ENCODE measurements at places on chromosomes 3 and 15.

DNA sequence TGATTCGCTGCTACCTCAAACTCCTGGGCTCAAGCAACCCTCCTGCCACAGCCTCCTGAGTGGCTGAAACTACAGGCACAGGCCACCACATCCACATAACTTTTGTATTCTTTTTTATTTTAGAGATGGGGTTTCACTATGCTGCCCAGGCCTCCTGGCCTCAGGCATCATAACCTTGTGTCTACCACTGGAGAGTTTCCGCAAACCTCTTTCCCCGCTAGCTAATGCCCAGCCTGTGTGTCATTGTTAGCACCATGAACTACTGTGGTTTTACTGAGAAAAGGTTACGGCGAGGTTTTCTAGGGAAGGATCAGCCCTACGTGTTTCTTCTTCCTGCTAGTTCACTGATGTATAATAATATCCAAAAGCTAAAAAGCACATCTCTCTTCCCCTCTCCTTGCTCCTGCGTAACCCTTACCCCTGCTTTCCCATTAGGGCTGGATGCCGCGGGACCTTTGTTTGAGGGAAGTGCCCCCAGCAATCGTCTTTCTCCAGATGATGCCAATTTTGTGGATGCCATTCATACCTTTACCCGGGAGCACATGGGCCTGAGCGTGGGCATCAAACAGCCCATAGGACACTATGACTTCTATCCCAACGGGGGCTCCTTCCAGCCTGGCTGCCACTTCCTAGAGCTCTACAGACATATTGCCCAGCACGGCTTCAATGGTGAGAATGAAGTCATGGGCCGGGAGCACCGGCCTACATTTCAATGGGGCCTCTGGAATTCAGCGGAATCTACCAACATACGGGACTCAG is 113.7 kb downstream of the LIPC start:
- DNase-seq, result no peak

DNA sequence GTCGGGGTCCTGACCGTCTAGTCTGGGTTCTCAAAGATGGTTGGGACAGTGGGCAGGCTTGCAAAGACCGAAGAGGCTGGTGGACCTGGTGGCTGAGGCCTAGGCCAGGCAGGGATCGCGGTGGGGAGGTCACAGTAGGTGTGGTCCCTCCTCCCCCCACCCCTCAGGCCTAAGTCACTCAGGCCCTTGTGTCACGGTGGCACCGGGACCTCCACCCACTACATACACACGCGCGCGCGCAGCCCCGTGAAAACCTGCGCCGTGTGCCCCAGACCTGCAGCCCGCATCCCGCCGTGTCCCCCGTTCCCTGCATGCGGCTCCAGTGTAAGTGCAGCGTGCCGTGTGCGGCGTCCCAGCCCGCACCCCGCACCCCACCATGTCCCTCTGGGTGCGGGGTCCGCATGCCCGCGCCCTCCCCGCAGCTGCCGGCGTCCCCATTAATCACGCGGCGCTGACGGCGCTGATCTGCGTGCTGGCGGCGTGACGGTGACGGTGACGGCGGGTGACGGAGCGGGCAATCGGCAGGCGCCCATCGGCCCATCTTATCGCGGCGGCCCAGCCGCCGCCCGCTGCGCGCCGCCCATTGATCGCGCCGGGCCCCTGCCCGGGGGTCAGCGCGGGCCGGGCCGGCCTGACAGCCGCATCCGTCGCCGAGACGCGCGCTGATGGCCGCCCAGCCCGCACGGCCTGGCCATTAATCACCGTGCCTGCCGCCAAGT is 24.4 kb downstream of the SEC61A1 start:
- peak; percentile 1 for DNase-seq

GRCh38 chr15:66563126-66563525 is 2.7 kb downstream of the LCTL start:
- DNase-seq, result no peak

DNA sequence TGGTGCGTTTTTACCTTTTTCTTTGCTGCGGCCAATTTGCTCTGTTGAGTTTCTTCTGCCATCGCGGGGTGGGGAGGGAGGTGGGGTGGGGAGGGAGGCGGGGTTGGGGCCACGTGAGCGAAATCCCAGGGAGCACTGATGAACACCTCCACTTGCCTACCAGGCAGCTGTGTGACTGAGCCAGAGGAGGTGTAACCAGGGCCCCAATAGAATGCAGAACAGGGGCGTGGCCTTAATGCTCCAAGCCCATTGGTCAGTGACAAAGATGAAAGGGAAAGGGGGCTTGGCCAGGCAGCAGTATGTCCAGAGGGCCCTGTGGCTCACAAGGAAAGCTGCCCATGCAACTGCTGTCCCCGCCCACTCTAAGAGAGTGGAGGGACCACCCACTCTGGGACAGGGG is 21.4 kb upstream of the OR4F6 start:
- DNase-seq, result no peak

GRCh38 chr3:104907507-104907906 is 459.2 kb upstream of the ALCAM start:
- no peak for DNase-seq
